ENCODE measurements at places on chromosomes 5 and 9. TPM values are rescaled to one million over a fixed set of nuclear protein-coding genes. Genes with fewer than 3 reads are reported as not detected.

DNA sequence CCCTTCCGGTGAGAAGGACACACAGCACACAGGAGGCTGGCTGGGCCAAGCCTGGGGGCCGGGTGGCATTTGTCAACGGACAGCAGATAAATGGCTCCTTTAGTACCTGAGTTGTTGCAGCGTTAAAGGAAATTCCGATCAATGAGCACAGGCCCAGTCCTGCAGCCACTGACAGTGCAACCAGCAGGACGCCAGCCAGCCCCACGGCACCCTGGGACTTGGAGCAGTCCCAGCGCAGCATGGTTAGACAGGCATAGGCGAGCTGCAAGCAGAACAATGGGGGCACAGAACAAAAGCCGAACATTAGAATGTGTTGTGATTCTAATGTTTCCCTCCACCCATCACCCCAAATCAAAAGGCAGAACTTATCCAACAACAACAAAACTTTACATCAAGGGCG lies 39.3 kb downstream of the PTCH1 start:
- DNase-seq: no peak

Gene ODF2
- 26.9 TPM for total RNA-seq

DNA sequence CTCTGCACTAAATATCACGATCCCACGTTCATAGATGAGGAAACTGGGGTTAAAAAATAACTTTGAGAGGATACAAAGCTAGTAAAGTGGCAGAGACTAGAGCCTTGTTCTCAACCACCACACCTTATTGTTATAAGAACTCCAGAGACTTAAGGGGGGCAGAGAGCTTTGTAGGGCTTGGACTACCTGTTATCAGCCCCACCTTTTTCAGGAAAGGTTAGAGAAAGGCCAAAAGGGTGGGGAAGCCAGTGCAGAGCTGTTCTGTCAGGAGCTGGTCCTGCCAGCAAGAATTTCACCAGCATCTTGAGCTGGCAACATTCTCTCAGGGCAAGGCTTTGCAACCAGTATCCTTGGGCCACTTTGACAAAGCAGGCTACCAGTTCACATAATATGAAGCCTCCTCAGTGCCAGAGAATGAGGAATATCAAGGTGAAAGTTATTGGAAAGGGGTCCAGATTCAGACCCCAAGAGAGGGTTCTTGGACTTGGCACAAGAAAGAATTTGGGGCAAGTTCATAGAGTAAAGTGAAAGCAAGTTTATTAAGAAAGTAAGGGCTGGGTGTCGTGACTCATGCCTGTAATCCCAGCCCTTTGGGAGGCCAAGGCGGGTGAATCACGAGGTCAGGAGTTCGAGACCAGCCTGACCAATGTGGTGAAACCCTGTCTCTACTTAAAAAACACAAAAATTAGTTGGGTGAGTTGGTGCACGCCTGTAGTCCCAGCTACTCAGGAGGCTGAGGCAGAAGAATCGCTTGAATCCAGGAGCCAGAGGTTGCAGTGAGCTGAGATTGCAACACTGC lies 66.2 kb upstream of the CLINT1 start:
- DNase-seq: no peak

- DNase-seq: no peak
These were observed 40.4 kb upstream of the F2RL2 start for GRCh38 chr5:76663573-76663972.

DNA sequence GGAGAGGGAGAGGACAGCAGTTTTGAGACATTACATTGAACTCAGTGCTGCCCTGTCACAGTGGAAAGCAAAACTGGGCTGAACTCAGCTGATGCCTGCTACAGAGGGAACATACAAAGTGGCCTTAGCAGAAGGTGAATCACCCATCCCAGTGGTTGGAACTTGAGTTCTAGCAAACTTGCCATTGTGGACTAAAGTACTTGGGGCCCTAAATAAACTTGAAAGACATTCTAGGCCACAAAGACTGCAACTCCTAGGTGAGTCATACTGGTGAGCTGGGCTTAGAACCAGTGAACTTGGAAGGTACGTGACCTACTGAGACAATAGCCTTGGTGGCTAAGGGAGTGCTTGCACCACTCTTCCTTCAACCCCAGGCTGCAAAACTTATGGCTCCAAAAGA lies 155.7 kb upstream of the RIOK2 start:
- no peak for DNase-seq

Gene TAF11L12
- total RNA-seq: not detected

- DNase-seq: no peak
These were observed 81.5 kb downstream of the SYK start for GRCh38 chr9:90882991-90883600.

- no peak for DNase-seq
These were observed 7.4 kb downstream of the ZBTB26 start for GRCh38 chr9:122923947-122924346.

Gene LRRC14B
- not detected for total RNA-seq

DNA sequence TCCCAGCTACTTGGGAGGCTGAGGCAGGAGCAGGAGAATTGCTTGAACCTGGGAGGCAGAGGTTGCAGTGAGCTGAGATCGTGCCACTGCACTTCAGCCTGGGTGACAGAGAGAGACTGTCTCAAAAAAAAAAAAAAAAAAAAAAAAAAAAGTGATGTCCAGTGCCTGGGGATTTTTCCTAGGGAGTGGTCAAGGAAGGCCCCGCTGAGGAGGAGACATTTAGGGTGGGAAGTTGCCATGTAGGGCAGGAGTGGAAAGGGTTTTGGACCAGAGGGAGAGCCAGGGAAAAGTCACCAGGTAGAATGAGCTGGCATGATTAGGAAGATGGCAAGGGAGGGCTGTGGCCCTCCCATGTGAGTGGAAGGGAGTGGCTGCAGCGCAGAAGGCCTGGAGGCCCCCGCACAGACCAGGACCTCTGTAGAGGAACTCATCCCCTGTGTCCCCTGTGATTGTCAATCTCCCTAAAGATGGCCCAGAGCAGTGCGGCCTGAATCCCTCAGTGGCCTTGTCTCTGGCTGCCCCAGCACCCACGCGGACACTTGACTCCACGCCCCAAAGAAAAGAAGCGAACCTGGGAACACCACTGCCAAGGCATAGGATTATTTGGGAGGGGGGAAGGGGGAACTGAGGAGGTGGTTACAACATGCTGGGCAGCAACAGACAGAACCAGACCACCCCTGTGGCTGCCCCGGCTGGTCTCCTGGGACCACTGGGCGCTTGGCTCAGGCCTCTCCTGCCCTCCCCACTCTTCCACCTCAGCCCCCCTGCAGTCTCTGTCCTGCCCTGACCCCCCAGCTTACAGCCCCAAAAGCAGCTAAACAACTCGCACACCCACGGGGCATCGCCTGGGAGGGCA lies 2.6 kb upstream of the SQSTM1 start:
- DNase-seq: no peak

DNA sequence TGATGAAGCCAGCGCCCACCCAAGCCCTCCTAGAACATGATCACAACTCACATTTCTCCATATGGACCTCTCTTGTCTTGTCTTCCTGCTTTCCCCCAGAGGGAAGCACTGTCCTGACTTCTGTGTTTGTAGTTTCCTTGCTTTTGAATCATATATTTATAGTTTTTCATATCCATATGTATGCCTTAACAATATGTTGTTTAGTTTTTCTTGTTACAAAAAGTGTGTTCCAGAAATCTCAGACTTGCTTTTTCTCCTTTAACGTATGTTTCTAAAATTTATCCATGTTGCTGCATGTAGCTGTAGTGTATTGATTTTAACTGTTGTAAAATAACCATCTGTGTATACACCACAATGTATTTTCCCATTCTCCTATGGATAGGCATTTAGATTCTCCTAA lies 182.0 kb upstream of the SMIM23 start:
- DNase-seq: no peak

Gene KCTD16
- 0.16 TPM for total RNA-seq

DNA sequence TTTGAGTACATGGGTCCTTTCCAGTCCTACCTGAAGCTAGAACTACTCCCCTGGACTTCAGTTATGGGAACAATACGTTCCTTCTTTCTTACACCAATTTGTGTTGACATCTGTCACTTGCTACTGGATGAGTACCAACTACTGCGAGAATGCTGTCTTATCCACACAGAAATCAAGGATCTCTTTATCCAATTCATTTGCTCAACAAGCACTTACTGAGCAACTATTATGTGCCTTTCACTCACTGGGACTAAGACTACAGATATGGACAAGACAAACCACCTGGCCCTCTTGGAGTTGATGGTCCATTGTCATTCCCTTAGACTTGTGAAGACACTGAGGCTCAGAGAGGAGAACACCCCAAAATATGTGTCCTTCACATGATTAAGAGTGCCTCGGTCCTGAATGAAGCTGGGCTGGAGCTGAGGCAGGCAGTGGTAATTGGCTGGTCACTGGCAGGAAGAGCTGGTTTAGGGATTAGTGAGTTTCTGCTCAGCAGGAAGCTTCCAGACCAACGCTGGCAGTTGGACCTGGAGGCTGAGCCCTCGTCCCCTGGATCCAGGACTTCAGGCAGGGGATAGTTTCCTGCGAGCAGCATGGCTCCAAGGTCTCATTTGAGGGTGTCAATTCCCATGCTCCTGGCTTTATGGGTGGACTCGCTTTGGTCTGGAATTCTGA lies 8.4 kb upstream of the ARSI start:
- DNase-seq: no peak

Gene GLRA1
- total RNA-seq: not detected

Gene TYRP1
- not detected for total RNA-seq

Gene IL33
- not detected for total RNA-seq

Gene FREM1
- total RNA-seq: 3.1 TPM

GRCh38 chr9:137674976-137675320 lies 56.1 kb downstream of the EHMT1 start:
- DNase-seq: no peak

GRCh38 chr9:83307066-83307724 lies 231.0 kb downstream of the FRMD3 start:
- DNase-seq: no peak

Measured in GM23338 (cell line).